ENCODE measurements at places on chromosomes 11 and 22.

DNA sequence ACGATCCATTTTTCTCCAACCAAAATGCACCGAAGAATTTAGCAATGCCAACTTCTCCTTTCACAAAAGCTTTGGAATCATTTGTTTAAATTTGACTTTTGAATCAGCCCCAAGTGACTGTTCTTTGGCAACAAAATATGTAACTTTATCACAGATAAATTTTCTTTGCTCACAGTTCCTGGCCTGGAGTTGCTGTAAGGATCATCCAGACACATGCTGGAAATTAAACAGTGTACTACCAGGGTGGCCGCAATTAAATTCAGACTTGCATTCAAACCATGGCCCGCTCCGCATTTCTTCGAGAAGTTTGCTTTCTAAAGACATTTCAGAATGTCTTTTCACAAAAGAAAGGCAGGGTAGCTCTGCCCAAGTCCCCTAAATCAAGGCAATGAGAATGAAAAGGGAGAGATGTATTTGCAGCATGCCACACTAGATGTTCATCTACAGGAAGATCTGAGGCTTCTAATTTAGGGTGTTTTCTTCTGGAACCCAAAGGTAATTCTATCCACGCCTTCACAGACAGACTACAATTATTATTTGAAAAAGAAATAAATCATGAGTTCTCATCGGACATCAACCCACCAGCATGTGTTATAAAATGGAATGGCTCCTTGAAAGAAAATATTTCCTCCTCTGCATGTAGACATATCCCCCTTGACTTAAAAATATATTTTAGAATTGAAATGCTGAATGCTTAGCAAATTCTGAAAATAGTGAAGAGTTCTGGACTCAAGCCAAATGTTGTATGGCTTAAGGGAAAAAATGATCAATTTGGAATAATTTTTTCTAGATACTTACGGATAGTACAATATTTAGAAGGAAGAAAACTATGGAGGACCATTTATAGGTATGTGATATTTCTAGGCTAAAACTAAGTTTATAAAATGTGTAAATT lies 189.7 kb upstream of the BLID start:
- H3K4me3 ChIP-seq, result no peak overlapping the region
- no peaks in the 10 kb centered on the region for H3K4me1 ChIP-seq
- no peaks in the 10 kb centered on the region for H3K36me3 ChIP-seq
- DNase-seq, result no peak

- no peaks in the 10 kb centered on the region for H3K27me3 ChIP-seq
- H3K4me1 ChIP-seq, result peaks cover 25% of the 10 kb centered on the region
- H3K36me3 ChIP-seq, result no peaks in the 10 kb centered on the region
Observed at GRCh38 chr22:35383679-35384071, 2.8 kb downstream of the HMOX1 start.

GRCh38 chr11:42319921-42320320 lies 860.5 kb upstream of the LRRC4C start:
- no peaks in the 10 kb centered on the region for H3K36me3 ChIP-seq
- H3K4me1 ChIP-seq, result no peaks in the 10 kb centered on the region
- no peak overlapping the region for H3K4me3 ChIP-seq
- H3K27me3 ChIP-seq, result no peaks in the 10 kb centered on the region
- no peak for DNase-seq
- no peak overlapping the region for H3K27ac ChIP-seq

DNA sequence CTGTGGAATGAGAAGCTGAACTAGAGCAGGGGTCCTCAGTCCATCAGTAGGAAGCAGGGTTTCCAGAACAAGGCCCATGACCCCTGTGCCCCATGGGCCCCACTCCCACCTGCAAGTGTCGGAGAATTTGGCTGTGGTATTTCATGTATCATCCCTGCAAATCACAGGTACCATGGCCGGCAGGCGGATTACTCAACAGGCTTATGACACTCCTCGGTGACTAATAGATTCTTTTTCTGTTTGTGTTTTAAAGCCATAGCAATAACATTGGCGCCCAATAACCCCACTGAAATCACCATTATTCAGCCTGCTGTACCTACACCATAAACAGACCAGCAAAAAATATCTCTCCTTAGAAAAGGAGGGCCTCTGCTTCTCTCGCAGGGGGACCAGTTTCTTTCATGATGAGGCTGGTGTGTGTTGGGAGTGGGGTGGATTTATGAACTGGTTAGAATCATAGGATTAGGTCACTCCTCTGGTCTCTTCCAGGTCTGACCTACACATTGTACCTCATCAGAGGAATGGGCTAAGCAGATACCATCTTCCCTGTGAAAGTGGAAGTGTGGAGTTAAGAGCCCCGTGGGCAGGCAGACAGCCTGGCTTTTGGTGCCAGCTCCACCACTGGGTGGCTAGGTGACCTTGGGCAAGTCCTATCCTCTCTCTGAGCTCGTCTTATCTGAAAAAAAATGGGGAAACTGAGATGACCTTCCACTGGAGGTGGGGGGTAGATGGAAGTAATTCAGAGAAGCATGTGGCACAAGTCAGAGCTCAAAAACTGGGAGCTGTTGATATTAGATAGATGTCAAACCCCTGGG lies 60.2 kb upstream of the WNT11 start:
- peaks cover 26% of the 10 kb centered on the region for H3K27me3 ChIP-seq
- H3K36me3 ChIP-seq, result no peaks in the 10 kb centered on the region
- no peak overlapping the region for H3K27ac ChIP-seq

GRCh38 chr11:30284836-30285235 lies 38.1 kb upstream of the ARL14EP start:
- no peak overlapping the region for H3K4me3 ChIP-seq
- no peak for DNase-seq
- H3K36me3 ChIP-seq, result no peaks in the 10 kb centered on the region
- peaks cover 8% of the 10 kb centered on the region for H3K27me3 ChIP-seq
- H3K27ac ChIP-seq, result no peak overlapping the region
- peaks cover 7% of the 10 kb centered on the region for H3K4me1 ChIP-seq

GRCh38 chr11:12029738-12030363 lies 21.4 kb upstream of the DKK3 start:
- no peak overlapping the region for H3K4me3 ChIP-seq
- no peaks in the 10 kb centered on the region for H3K36me3 ChIP-seq
- no peak overlapping the region for H3K27ac ChIP-seq
- no peaks in the 10 kb centered on the region for H3K4me1 ChIP-seq

DNA sequence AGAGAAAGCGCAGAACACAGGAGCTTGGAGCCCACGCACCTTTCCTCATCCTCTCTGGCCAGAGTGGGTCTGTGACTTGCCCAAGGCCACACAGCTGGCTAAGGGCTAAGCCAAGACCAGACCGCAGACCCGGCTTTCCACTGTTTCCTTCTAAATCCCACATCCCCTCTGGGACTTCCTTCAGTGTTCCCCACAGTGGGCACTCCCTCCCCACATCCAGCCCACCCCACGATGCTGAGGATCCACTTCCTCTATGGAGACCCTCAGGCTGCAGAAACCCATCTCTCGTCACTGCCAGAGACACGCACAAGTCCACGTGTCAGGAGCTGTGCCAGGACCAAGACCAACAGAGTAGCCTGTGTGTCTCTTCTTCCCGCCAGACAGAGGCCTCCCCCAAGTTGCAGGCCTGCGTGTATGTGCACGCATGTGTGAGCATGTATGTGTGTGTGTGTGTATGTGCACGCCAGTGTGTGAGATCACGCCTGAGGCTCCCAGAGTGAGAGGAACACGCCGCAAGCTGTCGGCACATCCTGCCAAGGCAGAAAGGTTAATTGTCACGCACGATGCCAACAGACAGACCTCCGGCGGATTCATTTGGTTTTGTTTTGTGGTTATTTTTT lies 21.6 kb downstream of the PDGFB start:
- peaks cover 8% of the 10 kb centered on the region for H3K36me3 ChIP-seq
- no peak overlapping the region for H3K27ac ChIP-seq
- no peak for DNase-seq
- peaks cover 84% of the 10 kb centered on the region for H3K27me3 ChIP-seq

DNA sequence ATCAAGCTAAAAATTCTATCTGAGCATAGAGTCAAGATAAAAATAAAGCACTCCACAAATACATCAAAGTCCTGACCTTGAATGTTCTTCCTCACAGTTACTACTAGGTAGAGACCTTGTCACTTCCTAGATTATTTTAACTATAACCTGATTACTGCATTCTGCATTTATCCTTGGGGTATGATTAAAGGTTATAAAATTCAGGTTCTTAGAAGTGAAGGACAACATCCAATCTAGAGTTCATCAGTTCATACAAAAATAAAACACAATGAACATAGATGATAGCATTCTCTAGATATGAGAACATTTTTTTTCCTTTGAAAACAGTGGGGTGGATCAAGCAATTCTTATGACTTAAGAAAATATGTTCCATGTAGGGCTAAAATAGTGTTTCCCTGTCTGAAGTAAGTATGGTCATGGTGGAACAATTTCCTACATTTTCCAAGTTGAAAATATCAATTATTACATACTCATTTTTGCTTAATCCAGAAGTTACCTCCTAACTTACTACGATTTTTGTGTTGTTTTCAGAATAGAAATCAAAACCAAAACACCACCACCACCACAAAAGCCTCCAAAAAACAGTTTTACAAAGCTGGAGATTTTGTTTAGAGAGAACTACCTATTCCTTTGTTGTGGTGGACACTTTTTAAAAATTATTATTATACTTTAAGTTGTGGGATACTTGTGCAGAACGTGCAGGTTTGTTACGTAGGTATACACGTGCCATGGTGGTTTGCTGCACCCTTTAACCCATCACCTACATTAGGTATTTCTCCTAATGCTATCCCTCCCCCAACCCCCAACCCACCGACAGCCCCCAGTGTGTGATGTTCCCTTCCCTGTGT lies 112.0 kb upstream of the DDI1 start:
- H3K36me3 ChIP-seq, result no peaks in the 10 kb centered on the region
- H3K4me1 ChIP-seq, result no peaks in the 10 kb centered on the region
- no peak for DNase-seq
- no peak overlapping the region for H3K27ac ChIP-seq
- H3K27me3 ChIP-seq, result no peaks in the 10 kb centered on the region
- no peak overlapping the region for H3K4me3 ChIP-seq

- H3K27ac ChIP-seq, result no peak overlapping the region
- no peak overlapping the region for H3K4me3 ChIP-seq
- no peaks in the 10 kb centered on the region for H3K27me3 ChIP-seq
- no peaks in the 10 kb centered on the region for H3K36me3 ChIP-seq
- peaks cover 5% of the 10 kb centered on the region for H3K4me1 ChIP-seq
- DNase-seq, result no peak
Observed at GRCh38 chr11:2581931-2582350, 117.9 kb downstream of the KCNQ1OT1 start.

Data from naive B cell (primary cell).